ENCODE measurements at places on chromosomes 11 and 22.

GRCh38 chr11:9576701-9577381 lies 3.4 kb downstream of the WEE1 start:
- DNase-seq = no peak

GRCh38 chr11:119193001-119193400 lies 7.7 kb downstream of the NHERF4 start:
- DNase-seq = no peak

- no peak for DNase-seq
These were observed 48.4 kb downstream of the CHST1 start for GRCh38 chr11:45616802-45617549.

- no peak for DNase-seq
These were observed 398.8 kb upstream of the FAT3 start for GRCh38 chr11:91825777-91826176.

- DNase-seq = no peak
These were observed 29.9 kb upstream of the LRRC32 start for GRCh38 chr11:76700177-76701100.

DNA sequence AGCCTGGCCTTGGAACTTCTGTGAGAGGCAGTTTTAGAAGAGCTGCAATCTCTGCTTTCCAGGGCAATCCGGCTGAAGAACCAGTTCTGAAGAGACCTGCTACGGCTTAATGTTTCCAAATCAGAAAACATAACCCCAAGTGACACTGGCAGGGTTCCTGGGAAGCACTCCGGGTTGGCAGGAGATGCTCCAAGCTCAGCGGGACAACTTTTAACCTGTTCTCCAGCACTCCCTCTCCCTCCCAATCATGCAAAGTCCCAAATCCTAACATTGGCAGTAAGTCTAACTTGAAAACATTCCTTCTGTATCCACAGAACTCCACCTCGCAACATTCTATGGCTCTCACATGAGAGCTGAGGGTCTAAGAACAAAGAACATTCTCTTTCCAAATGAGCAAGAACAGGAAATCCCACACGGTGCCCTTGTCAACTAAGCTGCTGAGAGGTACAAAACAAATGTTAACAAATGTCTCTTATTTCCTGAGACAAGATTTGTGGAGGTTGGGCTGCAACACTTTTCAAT lies 48.5 kb upstream of the MN1 start:
- DNase-seq = no peak

- no peak for DNase-seq
These were observed 1.7 kb upstream of the RHOD start for GRCh38 chr11:67054836-67055523.

- no peak for DNase-seq
These were observed 1.2 kb downstream of the ATXN10 start for GRCh38 chr22:45672564-45673481.

- no peak for DNase-seq
These were observed 18.2 kb upstream of the OR10W1 start for GRCh38 chr11:58286249-58286648.

DNA sequence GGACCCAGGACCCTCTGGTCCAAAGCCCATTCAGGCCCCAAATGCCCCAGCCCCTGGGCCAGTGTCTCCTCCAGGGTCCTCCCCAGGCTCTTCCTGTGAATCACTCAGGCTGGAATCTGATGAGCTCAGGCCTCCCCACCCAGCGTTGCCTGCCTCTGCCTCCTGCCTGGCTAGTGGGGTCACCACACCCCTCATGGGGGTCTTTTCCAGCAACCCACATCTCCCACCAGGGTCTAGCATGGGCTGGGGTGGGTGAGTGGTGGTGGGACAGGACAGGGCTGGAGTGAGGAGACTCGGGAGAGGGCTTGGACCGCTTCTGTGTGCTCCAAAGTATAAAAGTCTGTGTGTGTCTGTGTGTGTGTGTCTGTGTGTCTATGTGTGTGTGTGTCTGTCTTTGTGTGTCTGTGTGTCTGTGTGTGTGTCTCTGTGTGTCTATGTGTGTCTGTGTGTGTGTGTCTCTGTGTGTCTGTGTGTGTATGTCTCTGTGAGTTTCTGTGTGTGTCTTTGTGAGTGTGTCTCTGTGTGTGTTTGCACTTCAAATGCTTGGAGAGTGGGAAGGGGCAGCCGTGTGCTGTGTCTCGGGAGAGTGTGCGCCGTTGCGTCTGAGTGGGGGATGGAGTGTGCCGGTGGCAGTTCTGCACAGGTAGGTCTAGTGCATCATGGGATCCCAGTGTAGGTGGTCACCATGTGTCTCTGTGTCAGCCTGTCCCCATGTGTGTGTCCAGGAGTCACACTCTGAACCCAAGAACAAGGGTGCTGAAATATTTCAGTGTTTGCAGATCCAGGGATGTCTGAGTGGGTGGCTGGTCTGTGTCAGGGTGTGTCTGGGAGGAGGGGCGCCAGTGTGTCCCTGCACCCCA lies 8.8 kb downstream of the RIN1 start:
- DNase-seq = no peak

GRCh38 chr22:47575291-47575690 lies 812.8 kb downstream of the TBC1D22A start:
- DNase-seq = no peak

- DNase-seq = no peak
These were observed 2.4 kb upstream of the MGAT3 start for GRCh38 chr22:39454385-39454871.

DNA sequence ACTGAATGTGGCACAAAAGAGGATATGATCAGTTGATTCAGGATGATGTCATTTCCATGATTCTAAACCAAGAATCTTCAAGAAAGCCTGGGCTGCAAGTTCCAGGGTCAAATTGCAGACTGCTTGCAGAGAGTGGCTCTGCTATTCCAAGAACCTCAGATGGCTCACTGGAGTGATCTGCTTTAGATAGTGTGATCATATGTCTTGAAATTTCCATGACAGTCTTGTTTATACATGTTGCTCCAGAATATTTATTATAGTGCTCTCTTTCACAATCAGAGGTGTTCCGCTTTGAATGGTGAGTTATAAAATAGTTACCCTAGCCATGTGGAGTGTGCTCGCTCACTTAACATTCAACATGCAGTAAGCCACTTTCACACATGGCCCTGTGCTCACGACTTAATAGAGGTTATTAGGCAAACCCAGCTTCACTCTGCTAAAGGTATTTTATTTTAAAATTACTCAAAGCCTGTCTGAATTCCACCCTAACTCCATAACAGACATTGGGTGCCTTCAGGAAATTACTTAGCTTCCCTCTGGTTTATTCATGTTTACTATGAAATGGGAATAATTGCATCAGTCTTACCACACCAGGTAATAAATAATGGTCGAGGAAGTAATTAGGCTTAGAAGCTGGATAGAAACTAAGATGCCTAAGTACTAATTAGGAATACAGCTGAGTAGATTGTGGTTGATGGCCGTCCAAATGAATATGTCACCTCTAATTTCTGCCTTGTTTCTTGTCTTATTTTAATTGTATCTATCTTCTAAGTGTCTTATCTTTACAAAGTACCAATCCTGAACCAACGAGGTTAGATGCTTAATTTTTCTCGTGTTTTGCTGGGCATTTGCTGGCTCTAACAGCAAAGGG lies 187.9 kb downstream of the ETS1 start:
- no peak for DNase-seq

- DNase-seq = no peak
These were observed 412.7 kb downstream of the ETS1 start for GRCh38 chr11:128174465-128175291.

GRCh38 chr11:67663532-67664212 lies 10.8 kb downstream of the ALDH3B2 start:
- no peak for DNase-seq

- no peak for DNase-seq
These were observed 47.7 kb downstream of the COMMD9 start for GRCh38 chr11:36241497-36241896.

GRCh38 chr11:106156290-106156937 lies 79.0 kb downstream of the AASDHPPT start:
- no peak for DNase-seq

- no peak for DNase-seq
These were observed 62.8 kb downstream of the NRXN2 start for GRCh38 chr11:64660205-64660604.

GRCh38 chr11:2721210-2721916 lies 21.6 kb upstream of the KCNQ1OT1 start:
- DNase-seq = no peak

- DNase-seq = no peak
These were observed 150.2 kb downstream of the TYR start for GRCh38 chr11:89327885-89328284.

DNA sequence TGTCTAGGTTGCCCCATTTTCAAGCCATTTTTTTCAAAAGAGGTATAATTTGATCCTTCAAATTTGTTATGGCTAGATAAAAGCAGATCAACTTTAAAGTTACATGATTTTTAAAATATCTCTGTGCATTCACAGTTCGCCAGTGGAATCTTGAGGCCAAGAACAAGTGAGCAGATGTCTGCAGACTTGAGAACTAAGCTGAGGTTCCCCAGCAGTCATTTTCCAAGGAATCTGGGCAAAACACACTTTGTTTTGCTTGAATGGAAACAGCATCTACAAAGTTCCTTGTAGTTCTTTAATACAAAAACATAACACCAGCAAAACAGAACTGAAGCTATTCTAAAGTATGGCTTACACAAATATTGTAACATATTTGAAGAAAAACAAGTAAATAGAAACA lies 7.7 kb downstream of the MPPED2 start:
- no peak for DNase-seq

GRCh38 chr11:12276356-12276755 lies 101.0 kb upstream of the PARVA start:
- no peak for DNase-seq

GRCh38 chr11:57340039-57340615 lies 2.0 kb downstream of the P2RX3 start:
- no peak for DNase-seq

- no peak for DNase-seq
These were observed 36.3 kb upstream of the ME3 start for GRCh38 chr11:86708669-86709068.

Measured in hypothalamus (tissue), 51 donors.